HT1080 (cell line): ENCODE measurements at places on chromosomes 5 and 9. TPM values are rescaled to one million over a fixed set of nuclear protein-coding genes. Genes with fewer than 3 reads are reported as not detected.
A peak's percentile ranks its signal among the peaks of the same experiment; 100 is the strongest.

Gene MCTP1
- 11.0 and 13.9 TPM in 2 replicates for total RNA-seq

- peak; percentile 11 for DNase-seq
Measured at GRCh38 chr5:55991768-55992486, 2.8 kb downstream of the IL6ST start.

GRCh38 chr5:5062525-5063302 lies 77.4 kb upstream of the ADAMTS16 start:
- no peak for DNase-seq

- DNase-seq = no peak
Measured at GRCh38 chr5:124873188-124873587, 126.7 kb upstream of the ZNF608 start.

GRCh38 chr5:62578540-62578939 lies at the start of gene LRRC70:
Gene LRRC70 (plus strand): TSS chr5:62578819. CDS start chr5:62579439, 620 bp downstream.
- peak; percentile 69 for DNase-seq

DNA sequence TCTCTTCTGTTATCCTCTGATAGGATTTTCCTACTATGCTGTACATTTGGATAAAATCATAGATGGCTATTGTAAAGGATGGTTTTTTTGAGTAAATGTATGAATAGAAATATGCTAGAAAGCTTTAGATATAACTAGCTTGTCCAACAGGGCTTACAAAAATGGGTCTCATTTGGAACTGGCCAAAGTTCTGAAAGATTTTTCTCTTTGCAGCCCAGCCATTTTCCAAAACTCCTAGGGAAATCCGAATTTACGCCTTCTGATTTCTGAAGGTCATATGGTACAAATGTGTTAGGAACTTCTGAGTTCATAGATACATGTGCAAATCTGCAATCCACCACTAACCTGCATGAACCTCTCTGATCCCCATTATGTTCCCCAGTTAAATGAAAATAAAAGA lies 603.9 kb upstream of the C9orf72 start:
- no peak for DNase-seq

Gene IGFBPL1
- total RNA-seq = 0.26 TPM in 1 of 2 replicates, not detected in the other

GRCh38 chr5:168860081-168860480 lies 280.9 kb upstream of the PANK3 start:
- DNase-seq = no peak

Gene CYFIP2
- 57.2 and 57.6 TPM in 2 replicates for total RNA-seq

DNA sequence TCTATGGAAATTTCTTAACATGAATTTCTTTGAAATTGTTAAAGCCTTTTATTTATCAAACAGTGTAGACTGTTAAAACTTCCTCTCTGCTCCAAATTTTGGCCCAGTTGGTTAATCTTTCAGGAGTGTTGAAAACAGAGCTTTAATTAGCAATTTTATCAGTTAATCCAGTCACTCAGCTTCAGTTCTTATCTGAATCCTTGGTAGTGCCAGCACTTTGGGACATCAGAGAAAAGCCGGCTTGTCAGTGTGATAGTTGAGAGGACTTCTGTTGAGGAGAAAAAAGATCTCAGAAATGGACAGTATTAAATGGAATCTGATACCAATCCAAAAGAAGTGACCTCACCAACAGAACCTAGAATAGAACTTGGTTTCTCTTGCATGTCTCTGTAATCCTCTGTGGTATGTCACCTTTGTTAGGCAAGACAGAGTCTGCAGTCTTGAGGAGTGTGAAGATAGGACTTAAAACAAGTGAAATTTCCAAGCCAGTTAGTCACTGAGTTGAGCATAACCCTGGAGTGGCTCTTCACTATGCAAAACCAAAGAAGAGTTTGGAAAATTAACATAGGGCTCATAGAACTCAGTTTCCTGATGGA lies 251.8 kb downstream of the NNT start:
- no peak for DNase-seq

GRCh38 chr9:18208166-18209059 lies 265.5 kb upstream of the ADAMTSL1 start:
- DNase-seq = peak; percentile 43

GRCh38 chr5:10627160-10627701 lies 63.4 kb downstream of the ANKRD33B start:
- DNase-seq = no peak

Gene ORM2
- total RNA-seq = not detected in 2 replicates

DNA sequence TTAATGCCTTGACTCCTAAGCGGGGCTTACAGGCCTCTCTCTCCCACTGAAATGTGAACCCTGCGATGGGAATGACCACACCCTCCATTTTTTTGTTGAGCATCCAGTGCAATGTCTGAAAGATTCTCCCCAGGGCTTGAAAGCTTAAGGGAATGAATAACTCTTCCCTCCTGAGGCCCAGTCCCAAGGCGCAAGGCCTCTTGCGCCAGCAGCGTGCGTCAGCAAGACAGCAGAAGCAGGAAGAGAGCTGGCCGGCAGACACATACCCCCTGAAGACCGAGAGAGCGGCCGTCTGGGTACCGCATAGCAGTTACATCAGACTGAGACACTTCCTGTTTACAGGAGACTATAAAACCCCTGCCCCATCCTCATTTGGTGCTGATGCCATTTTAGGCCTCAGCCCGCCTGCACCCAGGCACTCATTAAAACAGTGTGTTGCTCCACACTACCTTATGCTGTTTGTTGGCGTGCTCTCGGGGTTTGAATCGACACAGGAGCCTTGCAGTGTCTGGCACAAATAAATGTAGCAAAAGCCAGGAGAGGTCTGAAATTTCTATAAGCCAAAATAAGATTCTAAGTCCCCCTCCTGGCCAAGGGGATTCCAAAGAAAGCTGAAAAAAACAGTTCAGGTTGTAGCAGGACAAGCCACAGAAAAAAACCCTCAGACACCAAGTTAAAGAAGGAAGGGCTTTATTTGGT lies 62.3 kb downstream of the GDNF start:
- DNase-seq = peak; percentile 45

GRCh38 chr5:158769079-158769478 lies 330.6 kb downstream of the EBF1 start:
- no peak for DNase-seq

DNA sequence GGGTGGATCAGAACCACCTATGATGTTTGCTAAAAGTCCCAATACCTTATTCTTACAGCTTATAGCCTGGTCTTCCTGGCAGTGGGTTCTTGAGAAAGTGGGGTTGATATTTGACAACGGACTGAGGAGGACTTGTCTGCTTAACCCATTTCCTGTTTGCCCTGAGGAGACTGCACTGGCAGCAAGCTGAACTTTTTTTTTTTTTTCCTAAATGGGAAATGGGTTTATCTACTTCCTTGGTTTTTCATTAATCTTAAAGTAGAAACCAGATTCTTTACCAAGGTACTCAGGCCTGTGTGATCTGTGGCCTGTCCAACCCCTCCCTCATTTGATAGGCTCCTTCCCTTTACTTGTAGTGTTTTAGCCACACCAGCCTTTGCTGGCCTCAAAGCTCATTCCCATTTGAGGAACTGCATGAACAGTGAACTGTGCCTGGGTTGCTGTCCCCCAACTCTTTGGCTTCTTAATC lies 47.1 kb downstream of the C9orf57 start:
- DNase-seq = no peak

DNA sequence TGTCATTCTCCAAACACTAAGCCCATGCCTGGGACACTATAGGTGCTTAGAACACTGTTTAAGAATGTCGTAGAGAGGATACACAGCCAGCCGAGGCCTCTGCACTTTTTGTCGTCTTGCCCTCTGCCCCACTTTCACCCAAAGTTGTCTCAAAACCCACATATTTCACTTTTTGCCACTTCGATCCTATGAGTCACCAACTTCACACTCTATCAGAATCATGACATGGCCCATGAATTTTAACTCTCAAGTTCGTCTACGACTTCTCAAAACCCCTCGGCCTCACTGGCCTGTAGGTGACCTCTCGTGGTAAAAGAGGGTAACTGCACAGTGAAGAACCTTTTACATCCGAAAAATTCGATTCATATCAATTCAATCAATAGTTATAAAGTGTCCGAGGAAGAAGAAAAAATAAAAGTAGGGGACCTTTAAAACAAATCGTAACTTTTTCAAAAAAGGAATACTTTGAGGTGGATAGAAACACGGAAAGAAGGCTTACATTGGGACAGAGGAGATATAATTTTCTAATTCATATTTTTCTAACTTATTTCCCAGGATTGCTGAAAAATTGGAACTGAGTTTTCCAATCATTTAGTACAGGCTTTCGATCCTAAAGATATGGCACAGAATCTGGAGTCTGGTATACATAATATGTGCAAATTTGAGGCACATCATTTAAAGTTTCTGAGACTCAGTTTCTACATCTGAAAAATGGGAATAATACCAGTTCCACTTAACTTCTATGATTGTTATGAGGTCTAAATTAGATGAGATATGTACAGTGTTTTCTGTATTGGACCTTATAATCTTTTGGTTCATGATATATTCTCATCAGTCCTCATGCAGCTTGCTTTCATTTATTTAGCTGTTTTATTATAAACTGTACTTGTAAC lies 122.6 kb downstream of the APBA1 start:
- DNase-seq = peak; percentile 24

DNA sequence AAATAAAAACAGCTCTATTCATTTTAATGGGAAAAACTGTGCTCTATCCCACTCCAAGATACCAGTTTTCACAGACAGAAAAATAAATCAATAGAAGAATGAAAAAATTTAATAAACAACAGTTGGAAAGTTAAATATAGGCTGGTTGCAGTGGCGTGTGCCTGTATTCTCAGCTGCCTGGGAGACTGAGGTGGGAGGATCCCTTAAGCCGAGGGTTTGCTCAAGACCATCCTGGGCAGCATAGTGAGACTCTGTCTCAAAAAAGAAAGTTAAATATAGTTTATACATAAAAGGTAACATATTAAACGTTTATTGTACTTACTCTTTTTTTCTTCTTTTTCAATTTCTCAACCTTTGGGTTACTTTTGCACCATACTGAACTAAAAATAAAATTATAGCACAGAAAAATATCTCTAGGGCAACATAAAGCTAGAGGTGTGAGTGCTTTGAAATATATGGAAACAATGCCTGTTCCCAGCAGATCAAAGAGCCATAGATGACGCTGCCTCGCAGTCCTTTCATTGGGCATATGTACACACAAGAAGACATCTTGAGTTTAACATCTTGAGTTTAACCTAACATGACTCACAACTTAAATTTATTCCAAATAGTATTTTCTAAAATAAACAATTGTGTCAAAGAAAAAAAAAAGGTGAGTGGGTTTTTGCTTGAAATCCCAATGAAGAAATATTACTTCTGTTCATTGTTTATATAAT lies 25.7 kb upstream of the KLF9 start:
- no peak for DNase-seq

- no peak for DNase-seq
Measured at GRCh38 chr5:147474140-147474539, 35.7 kb downstream of the DPYSL3 start.

DNA sequence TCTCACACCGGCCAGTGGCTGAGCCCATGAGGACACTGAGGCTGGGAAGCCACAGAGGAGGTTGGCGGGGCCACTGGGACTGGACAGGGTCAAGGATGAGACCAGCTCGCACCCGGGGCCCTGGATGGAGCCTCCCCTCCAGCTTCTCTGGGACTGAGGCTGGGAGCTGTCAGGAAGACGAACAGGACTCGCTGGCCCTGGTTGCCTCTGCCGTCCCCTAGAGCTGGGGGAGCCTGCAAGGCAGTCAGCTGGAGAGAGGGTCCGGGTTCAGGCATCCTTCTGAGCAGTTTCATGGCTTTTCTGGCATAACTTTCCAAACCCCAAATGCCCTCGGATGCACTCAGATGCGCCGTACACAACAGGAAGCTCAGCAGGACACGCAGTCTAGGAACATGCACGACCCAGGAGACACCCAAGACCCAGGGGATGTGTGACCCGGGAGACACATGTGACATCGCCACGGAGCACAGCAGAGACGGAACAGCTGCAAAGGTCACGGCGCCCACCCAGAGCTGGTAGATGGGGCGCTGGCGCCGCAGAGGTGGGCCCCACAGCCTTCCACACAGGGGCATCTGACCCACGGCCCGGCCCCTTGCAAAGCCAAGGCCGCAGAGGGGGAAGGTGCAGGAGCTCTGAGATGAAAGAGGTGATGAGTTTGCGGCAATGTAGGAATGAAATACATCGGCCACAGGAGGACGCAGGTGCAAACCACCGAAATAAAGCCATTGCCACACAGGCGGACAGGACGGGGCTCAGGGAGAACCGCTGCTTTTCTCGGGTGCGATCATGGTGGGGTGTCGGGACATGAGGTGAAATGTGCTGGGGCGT lies 17.1 kb downstream of the TPPP start:
- no peak for DNase-seq

Gene MATR3
- 124 and 175 TPM in 2 replicates for total RNA-seq

Gene TMEM215
- not detected in 2 replicates for total RNA-seq

- DNase-seq = no peak
Measured at GRCh38 chr5:33556330-33557328, 115.9 kb downstream of the TARS1 start.

GRCh38 chr9:135183528-135184180 lies 96.2 kb downstream of the OLFM1 start:
- DNase-seq = no peak

GRCh38 chr5:159821461-159821940 lies 94.8 kb upstream of the ADRA1B start:
- no peak for DNase-seq

DNA sequence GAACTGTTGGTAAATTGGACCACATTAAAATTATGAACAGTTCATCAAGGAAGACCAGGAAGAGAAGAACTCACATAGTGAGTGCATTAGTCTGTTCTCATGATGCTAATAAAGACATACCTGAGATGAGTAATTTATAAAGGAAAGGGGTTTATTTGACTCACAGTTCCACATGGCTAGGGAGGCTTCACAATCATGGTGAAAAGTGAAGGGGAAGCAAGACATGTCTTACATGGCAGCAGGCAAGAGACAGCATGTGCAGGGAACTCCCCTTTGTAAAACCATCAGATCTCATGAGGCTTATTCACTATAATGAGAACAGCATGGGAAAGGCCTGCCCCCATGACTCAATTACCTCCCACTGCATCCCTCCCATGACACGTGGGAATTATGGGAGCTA lies 135.9 kb upstream of the MAN2A1 start:
- no peak for DNase-seq

Gene ADGRD2
- not detected in 2 replicates for total RNA-seq

DNA sequence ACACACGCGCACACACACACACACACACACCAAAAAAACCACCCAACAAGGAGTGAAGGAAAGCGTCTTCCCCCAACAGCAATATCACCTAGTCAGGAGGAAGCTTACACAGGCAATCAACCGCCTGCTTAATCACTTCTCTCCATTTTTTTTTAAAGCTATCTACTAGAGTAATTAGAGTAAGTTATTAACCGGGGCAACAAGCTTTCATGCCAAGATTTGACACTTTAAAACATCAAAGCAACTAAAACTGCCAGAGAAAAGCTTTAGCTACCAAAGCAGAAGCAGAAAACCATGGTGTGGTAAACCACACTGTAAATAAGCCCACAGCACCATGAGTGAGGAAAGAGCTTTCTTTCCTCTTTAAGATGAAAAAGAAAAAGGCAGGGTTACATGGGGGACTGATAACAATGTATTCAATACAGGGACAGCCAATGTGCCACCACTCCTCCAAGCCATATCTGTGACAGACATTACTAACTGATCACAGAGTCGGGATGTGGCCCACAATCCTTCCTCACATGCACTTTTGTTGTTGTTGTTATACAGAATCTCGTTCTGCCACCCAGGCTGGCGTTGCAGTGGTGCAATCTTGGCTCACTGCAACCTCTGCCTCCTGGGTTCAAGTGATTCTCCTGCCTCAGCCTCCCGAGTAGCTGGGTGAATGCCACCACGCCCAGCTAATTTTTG lies 282.1 kb downstream of the CRB2 start:
- peak; percentile 13 for DNase-seq
